Activated CD8-positive, alpha-beta memory T cell treated with anti-CD3 and anti-CD28 coated beads for 1 hour (primary cell): ENCODE measurements at places on chromosomes 16 and 17.

DNA sequence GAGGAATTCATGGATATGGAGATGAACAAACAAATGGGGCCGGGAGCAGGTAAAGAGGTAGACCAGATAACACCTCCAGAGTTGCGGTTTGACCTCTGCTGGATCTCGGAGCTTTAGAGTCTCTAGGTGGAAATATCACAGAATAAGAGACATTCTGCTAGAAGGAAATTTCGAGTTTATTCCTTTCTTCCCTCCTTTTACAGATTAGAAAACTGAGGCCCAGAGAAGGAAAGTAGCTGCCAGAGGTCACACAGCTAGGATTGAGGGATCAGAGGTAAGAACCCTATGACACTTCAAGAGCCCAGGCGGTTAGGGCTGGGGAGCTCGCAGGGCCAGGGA lies 7.7 kb upstream of the COL1A1 start:
- DNase-seq = no peak

DNA sequence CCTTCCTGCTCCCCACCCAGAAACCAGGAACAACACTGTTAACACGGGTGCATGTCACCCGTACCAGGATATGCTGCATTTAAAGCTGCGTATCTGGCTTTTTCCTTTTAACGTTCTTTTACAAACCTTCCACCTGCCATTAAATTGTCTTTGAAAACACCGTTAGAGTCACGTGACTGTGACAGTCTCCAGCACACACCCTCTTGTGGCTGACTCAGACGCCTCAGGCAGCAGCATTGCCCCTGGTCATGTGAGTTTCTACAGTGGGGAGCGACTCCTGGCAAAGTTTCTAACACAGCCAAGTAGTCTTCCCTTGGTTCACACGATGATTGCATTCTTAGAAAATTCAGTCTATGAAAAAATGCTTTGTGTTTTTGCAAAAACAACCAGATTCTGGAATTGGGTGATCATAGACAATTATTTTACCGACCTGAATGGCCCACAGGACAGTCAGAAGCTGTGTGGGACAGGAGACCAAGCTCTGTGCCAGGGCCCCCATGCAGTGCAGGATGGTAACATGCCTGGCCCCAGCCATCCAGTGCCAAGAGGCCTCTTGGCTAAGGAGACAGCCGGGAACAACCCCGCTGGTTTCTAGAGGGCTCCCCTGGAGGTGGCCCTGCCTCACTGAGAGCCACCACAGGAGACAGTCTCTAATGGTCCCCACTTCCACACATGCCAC lies 199.1 kb downstream of the KATNIP start:
- DNase-seq = no peak

DNA sequence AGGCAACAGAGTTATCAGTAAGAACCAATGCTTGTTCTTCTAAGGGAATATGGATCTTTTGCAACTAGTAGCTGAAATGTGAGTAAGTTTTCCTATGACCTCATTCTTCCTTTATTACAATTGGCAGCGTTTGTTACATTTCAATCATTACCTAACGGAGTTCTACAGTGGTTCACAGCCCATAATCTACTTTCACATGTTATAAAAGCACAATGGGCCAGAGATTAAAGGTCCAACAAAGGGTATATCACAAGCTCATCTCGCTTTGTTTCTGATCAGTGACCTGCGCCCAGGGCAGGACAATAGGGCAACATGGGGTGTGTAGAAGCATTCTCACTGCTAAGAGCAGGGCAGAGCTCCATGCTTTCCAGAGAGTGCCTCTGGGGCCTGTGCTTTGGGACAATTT lies 279.9 kb upstream of the DYNLRB2 start:
- DNase-seq = no peak

- DNase-seq = no peak
Observed at GRCh38 chr17:58275417-58275816, 5.3 kb downstream of the MPO start.

GRCh38 chr16:12021578-12022253 lies 45.2 kb downstream of the SNX29 start:
- no peak for DNase-seq

DNA sequence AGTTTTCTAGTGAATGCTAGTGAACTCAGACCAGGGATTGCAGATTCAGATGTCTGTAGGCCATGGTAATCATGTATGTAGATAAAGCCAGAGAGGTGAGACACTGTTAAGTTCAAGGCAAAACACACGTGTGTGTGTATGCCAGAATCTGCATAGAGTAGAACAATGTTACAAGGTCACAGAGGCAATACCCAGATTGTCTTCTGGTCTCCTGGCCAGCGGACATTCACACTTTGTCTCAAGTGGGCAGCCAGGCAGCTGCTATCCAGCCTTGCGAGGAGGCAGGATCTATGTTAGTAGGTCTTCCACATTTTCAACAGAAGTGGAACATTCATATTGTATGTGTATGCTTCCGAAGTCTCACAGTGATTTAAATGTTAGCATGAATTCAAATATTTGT lies 244.4 kb downstream of the FTO start:
- no peak for DNase-seq

GRCh38 chr17:44989552-44990138 lies 21.5 kb upstream of the C1QL1 start:
- DNase-seq = no peak

DNA sequence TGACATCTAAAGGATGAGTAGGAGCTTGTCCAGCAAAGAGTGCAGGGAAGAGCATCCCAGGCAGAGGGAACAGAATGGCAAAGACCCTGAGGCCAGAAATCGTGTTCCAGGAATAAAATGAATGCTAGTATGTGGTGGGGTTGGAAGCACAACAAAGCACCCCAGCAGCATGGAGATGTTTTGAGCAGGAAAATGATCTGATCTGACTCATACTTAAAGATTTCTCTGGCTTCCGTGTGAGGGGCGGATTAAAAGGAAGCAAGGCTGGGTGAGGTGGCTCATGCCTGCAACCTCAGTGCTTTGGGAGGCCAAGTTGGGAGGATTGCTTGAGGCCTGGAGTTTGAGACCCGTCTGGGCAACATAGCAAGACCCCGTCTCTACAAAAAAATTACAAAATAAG lies 2.3 kb downstream of the SLC5A11 start:
- no peak for DNase-seq

GRCh38 chr17:16013943-16014407 lies 14.4 kb downstream of the TTC19 start:
- DNase-seq = no peak

DNA sequence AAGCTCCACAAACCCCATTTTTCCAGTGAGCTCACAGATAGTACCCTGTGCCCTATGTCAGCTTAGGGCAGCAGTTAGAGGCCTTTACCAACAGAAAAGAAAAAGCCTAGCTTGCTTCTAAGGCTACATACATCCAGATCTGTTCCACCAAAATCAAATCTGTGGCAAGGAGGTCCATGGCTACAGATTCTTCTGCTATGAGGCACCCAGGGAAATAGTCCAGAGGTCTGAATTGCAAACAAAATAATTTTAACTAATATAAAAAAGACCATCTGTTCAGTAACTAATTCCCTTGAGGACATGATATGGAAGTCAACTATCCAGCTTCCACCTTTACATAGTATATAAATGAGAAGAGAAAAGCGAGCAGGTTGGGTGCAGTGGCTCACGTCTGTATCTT lies 129.3 kb downstream of the PARN start:
- DNase-seq = no peak

- no peak for DNase-seq
Observed at GRCh38 chr16:51922476-51922875, 624.5 kb downstream of the TOX3 start.

GRCh38 chr17:76394166-76394565 lies 9.8 kb downstream of the SPHK1 start:
- DNase-seq = no peak

DNA sequence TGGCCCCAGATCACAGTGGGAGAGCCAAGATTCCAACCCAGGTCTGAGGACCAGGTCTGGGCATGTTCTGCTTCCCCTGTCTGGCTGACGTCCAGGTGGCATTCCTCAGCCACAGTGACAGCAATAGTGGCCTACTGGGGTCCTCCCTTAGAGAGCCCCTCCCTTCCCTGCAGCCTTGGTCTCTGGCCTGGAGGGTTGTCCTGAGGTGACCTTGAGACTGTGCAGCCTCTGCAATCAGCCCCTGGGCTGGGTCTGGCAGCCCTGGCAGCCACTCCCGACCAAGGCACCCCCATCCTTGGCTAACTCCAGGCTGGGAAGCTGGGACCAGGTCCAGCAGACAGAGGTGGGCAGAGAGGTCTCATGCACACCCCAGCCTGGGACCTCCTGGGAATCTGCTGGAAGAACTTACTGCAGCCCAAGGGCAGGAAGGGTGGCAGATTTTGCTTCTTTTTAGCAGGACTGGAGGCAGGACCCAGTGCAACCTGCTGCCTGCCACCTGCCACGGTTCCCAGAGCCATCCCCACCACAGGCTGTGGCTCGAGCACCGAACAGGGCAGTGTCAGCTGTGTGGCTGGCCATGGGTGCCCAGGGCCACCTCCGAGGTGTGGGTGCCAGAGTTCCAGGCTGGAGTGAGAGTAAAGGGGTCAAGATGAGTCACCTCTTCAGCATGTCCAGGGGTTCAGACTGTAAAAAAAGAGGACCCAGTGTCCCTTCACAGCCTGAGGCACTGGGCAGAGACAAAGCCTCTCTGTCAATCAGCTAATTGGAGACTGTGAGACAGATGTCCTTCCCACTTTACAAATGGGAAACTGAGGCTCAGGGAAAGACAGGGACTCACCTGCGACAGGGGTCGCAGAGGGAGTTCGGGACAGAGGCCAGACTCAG lies 12.6 kb downstream of the GRB7 start:
- DNase-seq = no peak

DNA sequence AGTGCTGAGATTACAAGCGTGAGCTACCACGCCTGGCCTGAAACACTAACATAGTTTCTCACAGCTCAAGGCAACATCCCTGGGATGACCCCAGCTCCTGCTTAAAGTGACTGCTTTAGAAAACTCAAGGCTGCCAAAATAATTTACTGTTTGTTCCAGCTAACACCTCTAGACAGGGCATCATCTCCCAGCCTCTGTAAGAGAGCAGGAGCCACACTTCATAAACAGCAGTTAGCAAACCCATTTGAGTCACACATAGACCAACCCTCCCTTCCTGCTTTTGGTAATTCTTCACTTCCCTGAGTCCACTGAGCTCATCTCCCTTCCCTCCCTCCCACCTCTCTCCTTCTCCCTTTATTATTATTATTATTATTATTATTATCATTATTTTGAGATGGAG lies 201.3 kb downstream of the XYLT1 start:
- DNase-seq = no peak

DNA sequence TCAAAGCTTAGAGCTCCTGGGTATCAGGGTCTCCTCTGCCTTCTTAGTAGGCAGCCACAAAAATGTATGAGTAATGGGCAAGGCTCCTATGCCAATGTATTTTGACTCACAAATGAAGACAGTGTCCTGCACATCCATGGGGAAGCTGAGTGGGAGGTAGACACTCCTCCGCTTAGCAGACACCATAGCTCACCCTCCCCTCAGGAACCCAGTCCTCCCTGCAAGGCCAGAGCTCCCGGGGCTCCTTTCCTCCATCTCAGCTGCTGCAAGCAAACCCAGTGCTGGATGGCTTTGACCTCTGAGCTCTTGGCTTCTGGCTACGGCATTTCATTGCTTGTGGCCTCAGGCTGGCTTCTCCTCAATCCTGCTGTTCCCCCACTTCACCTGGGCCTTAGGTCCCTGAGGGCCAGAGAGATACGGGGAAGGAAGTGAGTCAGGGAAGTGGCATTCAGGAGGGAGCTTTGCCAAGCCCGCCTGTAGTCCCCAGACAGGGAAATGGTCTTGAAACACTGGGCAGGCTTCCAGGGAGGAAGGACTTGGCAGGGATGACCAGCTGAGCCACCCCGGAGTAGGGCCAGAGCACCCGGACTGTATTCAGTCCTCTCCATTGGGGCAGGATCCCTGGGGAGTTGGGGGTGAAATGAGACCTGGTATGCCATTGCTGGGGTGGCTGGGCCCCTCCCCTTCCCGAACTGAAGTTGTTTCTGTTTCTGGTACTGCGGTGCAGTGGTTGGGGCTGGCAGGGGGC lies 4.5 kb downstream of the ABCC3 start:
- DNase-seq = no peak

- no peak for DNase-seq
Observed at GRCh38 chr17:76598004-76598439, 12.4 kb upstream of the ST6GALNAC2 start.

GRCh38 chr17:34305606-34306005 lies 13.6 kb upstream of the CCL8 start:
- no peak for DNase-seq

GRCh38 chr17:73323409-73324159 lies 11.8 kb upstream of the CDC42EP4 start:
- DNase-seq = no peak

DNA sequence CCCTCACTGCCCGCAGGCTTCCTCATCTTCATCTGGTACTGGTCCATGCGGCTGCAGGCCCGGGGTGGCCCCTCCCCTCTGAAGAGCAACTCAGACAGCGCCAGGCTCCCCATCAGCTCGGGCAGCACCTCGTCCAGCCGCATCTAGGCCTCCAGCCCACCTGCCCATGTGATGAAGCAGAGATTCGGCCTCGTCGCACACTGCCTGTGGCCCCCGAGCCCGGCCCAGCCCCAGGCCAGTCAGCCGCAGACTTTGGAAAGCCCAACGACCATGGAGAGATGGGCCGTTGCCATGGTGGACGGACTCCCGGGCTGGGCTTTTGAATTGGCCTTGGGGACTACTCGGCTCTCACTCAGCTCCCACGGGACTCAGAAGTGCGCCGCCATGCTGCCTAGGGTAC lies 4.7 kb upstream of the ADGRG3 start:
- no peak for DNase-seq

GRCh38 chr17:77898521-77899434 lies 59.7 kb upstream of the TNRC6C start:
- DNase-seq = no peak

DNA sequence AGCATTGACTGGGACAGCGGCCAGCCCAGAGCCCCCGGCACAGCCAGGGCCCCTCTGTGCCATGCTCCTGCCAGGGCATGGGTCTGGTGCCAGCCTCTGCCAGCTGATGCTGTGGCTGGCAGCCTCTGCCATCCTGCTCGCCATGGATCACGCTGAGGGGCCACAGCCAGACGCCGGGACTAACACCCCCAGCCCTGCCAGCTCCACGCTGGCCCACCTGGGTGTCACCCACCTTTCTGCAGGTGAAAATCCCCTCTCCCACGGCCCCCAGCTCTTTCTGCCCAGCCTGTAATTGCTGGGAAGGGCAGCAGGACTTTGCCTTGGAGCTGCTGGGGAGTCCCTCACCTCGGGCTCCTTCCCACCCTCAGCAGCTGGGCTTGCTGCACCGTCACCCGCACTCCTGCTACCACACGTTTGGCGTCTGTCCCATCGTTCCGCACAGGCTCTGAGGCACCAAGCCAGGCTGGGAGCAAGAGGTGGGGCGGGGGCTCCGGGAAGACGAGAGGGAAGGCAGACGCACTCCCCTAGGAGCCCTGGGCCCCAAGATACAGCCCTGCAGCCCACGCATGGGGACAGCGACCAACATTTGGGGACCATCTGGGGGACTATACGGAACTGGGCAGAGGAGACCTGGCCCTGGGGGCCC lies 42.0 kb upstream of the ACSF3 start:
- no peak for DNase-seq

GRCh38 chr17:64120159-64120810 lies 9.7 kb downstream of the ERN1 start:
- DNase-seq = no peak

DNA sequence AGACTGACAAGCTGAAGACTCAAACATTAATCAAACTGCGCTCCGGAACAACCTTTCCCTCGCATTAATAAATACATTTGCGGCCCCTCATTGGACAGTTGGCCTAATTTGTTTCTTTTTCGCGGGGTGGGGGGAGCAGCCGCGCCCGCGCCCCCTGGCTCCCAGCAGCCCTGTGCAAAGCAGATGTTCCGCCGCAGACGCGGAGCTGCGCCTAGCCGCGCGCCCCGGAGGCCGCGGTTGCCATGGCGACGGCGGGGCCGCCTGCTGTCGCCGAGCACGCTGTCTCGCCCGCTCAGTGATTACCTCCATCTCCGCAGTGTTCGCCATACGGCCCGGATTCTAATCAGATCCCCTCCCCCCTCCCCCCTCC lies 25.5 kb downstream of the COPZ2 start:
- DNase-seq = no peak
